Frontal cortex (tissue), 4 donors: ENCODE measurements at places on chromosomes 12 and 14.
A peak's percentile ranks its signal among the peaks of the same experiment; 100 is the strongest.

DNA sequence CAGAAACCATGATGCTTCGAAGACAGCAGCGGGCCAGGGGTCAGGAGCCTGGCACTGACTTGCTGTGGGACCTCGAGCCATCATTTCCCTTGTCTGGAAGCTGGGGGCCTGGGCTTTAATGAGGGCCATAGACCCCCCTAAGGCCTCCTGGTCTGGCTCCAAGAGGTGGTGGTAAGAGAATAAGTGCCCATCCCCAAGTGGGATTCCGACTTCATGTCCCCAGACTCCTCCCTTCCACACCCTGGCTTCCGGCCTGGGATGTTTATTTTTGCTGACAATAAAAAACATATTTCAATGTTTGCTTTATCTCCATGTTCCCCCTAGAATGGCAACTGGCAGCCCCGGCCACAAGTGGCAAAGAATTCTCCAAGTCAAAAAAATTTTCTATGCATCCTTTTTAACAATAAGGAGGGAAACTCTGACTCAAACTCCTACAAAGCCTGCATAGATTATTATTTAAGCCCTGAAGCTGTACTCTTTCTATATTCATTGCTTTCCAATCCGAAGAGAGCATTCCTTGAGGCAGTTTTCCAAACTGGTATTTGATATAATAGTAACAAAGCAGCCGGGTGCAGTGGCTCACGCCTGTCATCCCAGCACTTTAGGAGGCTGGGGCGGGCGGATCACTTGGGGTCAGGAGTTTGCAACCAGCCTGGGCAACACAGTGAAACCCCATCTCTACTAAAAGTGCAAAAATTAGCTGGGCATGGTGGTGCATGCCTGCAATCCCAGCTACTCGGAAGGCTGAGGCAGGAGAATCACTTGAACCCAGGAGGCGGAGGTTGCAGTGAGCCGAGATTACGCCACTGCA is 84.0 kb downstream of the ITPK1 start:
- DNase-seq = no peak

GRCh38 chr14:74035556-74035955 is 16.4 kb downstream of the BBOF1 start:
- no peak for DNase-seq

DNA sequence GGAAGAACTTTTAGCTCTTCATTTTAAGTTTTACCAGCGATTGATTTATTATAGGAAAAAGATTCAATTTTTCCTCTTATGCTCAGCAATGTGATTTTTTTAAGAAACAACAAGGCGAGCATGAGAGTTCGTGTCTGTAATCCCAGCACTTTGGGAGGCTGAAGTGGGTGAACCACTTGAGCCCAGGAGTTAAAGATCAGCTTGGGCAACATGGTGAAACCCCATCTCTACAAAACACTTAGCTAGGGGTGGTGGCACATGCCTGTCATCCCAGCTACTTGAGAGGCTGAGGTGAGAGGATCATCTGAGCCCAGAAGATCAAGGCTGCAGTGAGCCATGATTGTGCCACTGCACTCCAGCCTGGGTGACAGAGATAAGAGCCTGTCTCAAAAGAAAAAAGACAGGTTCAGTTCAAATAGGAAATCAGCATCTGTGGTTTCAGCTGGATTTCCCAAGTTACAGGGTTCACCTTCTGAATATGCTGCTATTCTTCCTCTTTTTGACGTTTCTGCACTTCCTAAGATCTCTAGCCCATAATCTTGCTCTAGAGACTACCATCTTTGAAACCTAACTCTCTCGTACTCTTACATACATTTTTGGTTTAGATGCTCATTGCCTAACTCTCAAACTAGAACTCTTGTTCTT is 274.7 kb downstream of the SEC23A start:
- no peak for DNase-seq

DNA sequence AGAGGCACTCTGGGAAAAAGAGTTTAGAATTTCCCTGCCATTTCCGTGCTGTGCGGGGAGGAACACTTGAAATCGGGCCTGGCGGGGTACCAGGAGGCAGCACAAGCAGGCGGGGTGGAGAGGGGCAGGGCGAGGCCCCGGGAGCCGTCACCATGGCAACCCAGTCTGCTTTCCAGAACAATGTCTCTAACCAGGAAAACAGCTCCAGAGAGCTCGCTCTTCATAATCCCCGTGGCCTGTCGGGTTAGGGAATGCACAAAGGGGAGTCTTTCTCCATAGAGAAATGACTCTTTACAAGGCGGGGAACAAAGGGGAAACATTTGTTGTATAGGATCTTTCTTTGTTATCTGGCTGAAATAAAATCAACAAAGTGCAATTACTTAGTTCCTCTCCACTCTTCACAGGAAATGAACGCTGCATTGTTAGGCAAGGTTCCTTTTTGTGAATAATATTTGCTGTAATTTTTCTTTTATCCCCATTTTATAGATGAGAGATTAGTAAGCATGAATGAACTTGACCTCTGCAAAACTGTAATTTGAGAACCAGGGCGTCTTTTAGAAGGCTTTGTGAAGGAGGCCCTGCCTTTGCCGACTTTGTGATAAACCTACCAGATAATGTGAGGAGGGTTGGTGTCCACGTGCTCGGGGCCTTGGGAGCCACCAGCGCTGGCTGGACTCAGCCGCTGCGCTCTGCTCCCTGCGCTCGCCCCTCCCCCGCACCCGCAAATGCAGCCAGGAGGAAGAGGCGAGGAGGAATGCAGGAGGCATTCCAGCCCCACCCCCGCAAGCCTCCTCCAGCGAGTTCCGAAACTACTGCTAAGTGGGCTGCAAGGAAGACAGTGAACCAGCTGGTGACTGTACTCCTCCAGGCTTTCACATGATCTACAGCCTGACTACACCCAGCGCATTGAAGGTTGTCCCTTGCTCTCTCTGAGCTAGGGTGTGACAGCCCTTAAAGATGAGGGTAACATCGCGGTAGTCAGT is 105.2 kb upstream of the ATF7IP start:
- DNase-seq = peak; percentile 42

DNA sequence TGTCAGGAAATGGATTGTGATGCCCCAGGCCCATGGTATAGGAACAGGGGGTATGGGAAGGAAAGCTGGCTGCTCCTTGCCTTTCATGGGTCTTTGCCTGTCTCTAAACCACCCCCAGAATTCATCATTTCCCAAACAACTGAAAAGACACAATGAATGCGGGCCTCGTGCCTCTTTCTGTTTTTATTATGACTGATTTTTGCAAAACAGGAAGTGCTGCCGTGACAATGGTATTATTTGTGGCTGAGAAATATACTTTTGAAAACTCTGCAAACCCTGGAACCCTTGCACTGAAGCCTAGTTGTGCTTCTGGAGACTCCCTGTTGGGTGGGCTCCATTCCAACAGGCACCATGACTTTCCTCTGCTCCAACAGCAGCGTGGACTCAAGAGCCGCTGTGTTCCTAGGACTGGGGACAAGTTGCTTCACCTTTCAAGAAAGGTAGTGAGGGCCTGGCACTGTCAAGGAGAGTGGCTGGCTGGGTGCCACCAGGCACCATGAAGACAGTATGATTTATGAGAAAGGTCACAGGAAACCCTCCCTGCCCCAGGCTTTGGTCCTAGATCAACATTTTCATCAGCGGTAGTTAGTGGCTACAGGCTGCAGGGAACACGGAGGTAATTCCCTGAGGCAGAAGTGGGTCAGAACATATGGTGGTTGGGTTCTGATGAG is 4.8 kb upstream of the DGLUCY start:
- DNase-seq = no peak

- no peak for DNase-seq
Measured at GRCh38 chr12:31821484-31821883, 92.7 kb upstream of the AMN1 start.

DNA sequence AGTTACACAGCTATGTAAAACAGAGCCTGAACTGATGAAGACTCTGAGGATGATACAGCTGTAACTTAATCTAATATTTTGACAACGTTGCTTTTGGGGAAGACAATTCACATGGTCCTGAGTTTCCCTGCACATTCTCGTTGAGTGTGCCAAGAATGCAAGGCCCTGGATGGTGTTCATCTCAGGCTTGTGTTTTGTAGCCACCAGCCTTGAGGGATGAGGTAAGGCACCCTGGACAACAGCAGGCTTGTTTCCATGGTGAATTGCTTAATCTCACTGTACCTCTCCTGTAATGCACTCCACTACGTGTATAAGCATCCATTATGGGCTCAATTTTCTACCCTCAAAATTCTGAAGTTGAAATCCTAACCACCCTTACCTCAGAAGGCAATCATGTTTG is 2.1 kb downstream of the CATSPERB start:
- no peak for DNase-seq

DNA sequence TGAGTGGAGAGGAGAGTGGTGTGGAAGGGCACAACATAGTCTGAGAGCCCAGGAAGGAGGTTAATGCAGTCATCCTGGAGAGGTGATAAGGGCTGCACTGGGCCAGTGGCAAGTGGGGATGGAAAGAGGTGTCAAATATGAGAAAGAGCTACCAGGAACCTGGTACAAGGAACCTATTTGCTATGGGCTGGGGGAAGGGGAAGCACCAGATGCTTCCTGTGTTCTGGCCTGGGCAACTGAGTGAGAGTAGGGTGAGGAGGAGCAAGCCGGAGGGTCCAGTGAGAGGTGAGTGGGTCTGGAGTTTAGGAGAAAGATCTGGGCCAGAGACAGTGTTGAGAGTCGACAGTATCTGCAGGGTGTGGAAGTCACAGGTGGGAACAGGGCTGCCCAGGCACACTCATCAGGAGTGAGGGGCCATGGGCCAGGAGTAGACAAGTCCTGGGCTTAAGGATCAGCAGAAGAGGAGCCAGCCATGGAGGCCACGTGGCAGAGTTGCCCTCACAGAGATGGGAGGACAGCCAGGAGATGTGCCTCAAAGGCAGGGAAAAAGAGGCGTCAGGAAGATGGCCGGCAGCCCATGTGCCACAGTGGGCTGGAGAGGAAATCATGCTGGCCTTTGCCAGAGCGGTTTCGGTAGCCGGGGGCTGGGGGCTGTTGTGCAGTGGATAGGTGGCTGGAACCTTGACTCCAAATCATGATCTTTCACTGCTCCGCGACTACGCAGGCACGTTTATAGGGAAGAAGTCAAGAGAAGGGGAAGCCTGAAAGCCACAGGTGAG is 2.9 kb upstream of the AQP6 start:
- no peak for DNase-seq

DNA sequence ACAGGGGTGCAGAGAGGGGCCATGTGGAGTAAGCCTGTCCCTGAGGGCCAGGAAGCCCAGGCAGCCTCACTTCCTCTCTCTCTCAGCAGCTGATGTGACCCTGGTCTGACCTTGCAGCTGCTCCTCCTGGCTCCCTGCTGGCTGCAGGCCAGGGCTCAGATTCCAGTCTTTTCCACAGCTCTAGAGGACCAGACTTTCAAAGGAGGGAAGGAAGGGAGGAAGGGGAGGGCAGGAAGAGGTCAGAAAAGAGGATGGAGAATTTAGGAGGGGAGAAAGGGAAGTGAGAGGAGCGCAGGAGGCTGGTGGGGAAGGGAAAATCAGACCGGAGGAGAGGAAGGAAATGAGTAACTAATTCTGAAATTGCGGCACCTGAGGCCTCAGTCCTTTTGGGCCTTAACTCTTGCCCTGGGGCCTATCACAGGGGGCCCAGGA is 40.9 kb upstream of the VASH1 start:
- DNase-seq = no peak

- no peak for DNase-seq
Measured at GRCh38 chr12:130427381-130427887, 89.7 kb downstream of the PIWIL1 start.

GRCh38 chr14:93997916-93998870 is 1.1 kb downstream of the CCDC197 start:
- no peak for DNase-seq
